ENCODE measurements at places on chromosomes 13 and 19.

GRCh38 chr13:90500569-90500968 lies 846.9 kb upstream of the MIR17HG start:
- DNase-seq: no peak

GRCh38 chr13:45143346-45143751 lies 23.0 kb downstream of the GTF2F2 start:
- DNase-seq: no peak

GRCh38 chr19:35142606-35143230 lies 337 bp upstream of the FXYD7 start:
- peak; percentile 61 for DNase-seq

DNA sequence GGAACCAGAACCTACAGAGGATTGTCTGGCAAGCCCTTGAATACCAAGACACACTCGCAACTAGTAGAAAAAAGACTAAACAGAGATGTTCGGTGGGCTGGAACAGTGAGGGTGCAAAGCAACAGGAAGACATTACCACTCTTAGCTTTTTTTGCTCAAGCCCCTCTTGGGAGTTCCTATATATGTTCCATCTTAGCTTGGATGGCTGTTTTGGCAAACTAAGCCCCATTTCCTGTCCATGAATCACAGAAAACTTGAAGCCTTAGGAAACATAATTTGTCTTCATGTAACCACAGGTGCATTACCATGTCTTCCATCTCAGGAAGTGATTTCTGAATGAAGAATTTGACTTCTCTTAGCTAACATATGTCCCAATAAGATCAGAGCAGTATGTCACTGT lies 446.3 kb downstream of the OLFM4 start:
- DNase-seq: no peak

DNA sequence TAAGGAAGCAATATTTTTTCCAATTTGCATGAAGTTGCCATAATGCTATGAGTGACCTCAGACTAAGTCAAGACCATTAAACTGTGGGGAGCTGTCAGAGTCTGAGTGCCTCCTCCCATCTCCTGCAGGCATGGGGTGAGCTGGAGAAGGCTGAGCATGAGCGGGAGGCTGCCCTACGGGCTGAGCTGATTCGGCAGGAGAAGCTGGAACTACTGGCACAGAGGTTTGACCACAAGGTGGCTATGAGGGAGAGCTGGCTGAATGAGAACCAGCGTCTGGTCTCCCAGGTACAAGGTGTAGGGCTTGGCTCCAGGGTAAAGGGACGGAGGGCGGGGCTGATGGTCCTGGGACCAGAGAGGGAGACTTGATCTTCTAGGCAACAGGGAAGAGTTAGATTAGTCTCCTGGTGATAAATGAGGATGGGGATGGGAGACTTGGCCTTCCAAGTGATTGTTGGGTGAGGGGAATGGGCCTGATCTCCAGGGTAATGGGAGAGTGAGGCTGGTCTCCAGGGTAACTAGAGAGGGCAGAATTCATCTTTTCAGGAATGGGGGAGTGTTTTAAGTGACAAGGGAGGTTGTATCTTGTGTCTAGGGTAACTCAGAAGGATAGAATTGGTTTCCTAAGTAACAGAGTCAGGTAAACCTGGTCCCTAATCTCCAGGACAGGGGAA lies 36.0 kb downstream of the SPTBN4 start:
- no peak for DNase-seq

DNA sequence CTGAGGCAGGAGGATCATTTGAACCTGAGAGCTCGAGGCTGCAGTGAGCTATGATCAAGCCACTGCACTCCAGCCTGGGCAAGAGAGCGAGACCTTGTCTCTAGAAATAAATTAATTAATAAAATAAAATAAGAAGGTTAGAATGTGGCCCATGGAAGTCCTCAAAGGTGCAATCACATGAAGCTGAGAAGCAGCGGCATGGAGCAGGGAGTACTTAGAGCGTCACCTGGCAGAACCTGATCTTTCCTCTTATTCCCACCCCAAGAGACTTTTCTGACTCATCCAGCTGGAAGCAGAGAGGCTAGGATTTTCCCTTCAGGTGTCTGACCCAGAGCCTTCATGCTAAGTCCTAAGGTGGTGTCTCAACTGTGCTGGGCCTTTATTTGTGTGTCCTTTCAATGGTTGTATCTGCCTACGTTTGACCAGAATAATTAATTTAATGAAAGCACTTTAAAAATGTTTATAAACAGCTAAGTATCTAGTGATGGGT lies 8.9 kb upstream of the MRPS31 start:
- no peak for DNase-seq

DNA sequence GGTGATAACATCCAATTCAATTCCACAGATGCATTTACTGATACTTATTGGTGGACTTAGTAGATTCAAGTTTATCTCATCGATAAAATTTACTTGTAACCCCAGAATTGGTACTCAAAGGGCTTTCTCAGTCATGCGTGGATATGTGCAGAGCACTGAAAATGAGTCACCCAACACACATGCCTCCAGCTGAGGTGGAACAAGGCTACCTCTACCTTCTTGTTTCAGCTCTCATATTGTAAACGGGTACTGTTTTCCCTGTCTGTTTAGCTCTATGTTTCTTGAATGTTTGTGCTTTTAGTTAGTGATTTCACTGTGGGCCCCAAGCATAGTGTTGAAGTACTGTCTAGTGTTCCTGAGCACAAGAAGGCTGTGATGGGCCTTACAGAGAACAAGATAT lies 1.5 kb downstream of the LRRC63 start:
- DNase-seq: no peak

- no peak for DNase-seq
Measured at GRCh38 chr13:56356690-56357089, 784.0 kb upstream of the PRR20A start.

GRCh38 chr13:102877303-102877702 lies 31.5 kb downstream of the ERCC5 start:
- DNase-seq: no peak

GRCh38 chr19:29873801-29874575 lies 62.2 kb downstream of the CCNE1 start:
- no peak for DNase-seq

- peak; percentile 91 for DNase-seq
Measured at GRCh38 chr19:1248139-1248785, at the start of gene MIDN. Gene MIDN (plus strand): TSS chr19:1248583. CDS start chr19:1250297, 1,714 bp downstream.

DNA sequence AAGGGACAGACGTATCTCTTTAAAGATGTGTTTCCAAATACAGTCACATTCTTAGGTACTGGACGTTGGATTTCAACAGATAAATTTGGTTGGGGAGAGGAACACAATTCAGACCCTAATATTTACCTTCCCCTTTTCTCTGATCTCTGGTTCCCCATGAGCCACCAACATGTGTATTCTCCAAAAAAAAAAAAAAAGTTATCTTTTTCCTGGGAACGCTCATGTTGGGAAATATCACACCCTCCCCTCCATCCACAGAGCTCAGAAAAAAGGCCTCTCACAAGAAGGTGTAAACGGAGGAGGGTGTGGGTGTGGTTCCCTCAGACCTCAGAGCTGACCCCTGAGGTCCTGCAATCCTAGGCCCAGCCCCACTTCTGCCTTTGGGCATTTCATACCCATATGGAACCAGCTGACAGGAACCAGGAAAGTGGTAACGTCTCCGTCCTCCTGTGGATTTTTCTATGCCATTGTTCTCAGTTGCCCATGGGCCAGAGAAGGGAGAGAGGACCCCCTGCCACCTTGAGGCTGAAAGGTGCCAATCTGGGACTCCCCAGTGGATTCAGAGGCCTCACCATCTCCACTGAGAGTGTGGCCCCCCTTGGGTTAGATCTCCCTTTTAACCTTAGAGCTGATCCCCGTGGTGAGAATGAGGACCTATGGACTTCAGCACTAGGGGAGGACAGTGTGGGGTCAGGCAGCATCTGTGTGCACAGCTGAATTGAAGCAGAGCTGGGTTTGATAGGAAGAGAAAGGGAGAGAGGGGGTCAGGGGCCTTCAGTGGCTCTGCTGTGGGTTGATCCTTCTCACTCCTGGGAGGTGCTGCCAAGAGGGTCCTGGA lies 8.4 kb upstream of the SIGLEC12 start:
- DNase-seq: no peak

Data from right forelimb (tissue), 1 donor.